ENCODE measurements at places on chromosomes 11 and 22.

DNA sequence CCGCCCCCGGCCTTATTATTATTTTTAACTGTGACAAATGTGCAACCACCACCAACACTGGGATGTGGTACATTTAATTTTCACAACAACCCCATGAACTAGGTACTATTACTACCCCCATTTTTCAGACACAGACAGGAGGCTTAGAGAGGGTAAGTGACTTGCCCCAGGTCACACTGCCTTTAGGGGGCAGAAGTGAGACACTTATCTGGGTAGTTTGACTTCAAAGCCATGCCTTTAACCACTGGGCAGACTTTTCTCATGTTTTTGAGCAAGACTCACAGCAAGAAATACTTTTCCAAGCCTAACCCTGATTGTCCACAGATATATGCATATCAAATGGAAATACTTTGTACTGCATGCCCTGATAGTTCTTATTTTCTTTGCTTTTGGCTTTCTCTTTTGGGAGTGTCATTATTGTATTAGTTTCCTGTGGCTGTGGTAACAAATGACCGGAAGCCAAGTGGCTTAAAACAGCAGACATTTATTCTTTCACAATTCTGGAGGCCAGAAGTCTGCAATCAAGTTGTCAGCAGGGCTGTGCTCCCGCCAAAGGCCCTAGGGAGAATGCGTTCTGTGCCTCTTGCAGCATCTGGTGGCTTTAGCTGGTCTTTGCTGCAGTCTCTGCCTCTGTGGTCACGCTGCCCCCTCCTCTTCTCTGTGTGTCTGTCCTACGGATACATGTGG is 110.8 kb downstream of the GRIK4 start:
- no peak for DNase-seq

DNA sequence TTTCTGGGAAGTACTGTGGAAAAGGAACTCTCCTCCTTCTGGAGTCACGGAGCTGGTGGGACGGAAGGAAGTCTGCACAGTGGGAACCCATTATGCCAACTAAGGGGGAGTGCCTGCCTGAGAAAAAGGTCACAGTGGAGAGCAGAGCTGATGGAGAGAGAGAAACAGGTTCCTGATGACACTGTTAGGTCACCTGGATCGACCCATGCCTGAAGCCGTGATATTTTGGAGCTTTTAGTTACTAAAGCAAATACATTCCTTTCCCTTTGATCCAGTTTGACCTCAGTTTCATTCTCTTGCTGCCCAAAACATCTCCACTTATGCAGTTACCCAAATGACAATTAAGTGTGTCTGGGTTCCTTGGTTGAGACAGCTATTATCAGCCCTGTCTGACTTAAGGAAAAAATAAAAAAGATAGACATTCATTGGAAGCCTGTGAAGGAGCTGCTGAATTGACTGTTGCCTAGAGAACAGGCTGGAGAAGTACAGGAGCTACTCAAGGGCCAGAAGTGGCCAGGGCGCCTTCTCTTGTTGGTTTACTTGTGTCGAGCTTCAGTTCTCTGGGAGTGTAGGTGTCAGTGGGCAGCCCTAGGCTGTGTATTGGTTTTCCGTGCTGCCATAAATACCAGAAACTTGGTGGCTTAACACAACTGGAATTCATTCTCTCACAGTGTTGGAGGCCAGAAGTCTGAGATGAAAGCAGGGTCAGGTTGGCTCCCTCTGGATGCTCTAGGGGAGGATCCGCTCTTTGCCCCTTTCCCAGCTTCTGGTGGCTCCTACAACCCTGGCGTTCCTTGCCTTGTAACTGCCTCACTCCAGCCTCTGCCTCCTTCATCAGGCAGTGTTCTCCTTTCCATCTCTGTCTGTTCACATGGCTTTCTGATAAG is 13.6 kb downstream of the MRGPRD start:
- no peak for DNase-seq

DNA sequence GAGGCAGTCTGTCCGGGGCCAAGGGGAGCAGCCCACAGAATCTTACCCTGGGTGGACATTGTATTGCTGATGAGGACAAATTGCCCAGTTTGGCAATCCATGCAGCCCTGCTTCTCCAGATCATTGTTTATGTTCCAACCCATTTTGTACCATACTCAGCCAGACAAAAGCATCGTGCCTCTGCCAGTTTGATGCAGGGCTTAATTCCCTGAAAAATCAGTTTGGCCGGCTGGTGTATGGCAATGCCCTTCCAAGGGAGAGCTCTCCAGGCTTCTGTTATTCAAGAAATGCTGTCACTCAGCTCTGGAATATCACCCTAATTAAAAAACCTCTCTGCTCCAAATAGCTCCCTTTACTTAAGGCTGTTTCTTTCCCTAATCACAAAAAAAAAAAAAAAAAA is 697.7 kb downstream of the TBC1D22A start:
- DNase-seq: no peak

DNA sequence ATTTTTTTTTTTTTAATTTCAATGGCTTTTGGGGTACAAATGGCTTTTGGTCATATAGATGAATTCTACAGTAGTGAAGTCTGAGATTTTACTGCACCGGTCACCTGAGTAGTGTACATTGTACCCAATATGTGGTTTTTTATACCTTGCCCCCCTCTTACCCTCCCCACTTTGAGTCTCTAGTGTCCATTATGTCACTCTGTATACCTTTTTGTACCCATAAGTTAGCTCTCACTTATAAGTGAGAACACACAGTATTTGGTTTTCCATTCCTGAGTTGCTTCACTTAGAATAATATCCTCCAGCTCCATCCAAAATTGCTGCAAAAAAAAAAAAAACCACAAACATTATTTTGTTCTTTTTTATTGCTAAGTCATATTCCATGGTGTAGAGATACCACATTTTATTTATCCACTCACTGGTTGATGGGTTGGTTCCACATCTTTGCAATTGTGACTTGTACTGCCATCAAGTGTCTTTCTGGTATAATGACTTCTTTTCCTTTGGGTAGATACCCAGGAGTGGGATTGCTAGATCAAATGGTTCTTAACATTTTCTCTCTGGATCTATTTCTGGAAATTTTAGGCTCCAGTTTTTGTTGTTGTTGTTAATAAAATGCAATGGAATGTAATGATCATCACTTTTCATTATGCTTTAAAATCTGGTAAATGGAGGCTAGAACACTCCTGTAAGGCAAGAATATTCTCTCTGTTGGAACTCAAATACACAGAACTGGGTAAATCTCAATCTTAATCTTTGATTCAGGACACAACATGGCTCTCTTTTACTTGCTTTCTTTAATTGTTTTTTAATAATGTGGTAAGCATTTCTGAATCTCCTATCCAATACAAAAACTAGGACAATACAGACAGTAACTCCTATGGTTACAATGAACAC is 10.3 kb downstream of the NEAT1 start:
- peak; percentile 31 for DNase-seq
